ENCODE measurements at places on chromosomes 1 and 21.

DNA sequence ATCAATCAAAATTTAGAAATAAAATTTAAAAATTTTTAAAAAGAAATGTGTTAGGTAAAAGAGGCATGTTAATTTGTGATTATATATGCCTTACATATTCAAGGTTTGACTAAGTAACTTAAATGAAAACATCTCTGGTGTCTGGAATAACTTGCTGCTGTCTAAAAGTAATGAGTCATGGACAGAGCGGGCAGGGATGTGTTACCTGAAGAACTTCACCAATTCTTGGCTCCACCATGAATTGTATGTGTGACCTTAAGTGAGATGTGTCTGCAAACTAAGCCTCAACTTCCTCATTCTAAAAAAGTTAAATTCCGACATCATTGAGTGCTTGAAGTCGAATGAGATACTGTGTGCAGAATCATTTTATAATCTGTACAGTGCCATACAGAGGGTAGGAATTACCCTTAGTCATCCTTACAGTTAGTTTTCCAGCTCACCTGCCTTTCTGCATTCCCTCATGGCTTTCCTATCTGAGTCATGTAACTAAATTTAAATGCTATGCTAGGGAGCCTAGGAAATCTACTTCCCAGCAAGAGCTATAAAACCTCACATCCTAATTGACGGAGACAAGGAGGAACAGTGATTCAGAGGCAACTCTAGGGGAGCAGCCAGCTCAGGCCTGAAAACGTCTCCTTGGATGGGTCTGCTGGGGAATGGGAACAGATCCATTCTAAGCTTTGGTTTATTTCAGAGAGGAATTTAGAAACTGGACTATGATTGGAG lies 100.7 kb upstream of the TSPAN2 start:
- DNase-seq, result peak; percentile 73

DNA sequence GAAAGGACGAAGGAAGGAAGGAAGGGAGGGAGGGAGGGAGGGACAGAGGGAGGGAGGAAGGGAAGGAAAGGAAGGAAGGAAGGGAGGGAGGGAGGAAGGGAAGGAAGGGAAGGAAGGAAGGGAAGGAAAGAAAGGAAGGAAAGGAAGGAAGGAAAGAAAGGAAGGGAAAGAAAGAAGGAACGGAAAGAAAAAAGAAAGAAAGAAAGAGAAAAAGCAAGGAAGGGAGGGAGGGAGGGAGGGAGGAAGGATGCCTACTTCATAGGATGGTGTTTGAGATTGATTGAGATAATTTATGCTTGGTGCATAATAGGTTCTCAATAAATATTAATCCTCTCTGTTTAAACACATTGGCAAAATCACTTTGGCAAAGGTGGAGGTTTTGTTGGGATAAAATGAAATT lies 61.2 kb downstream of the WDR64 start:
- DNase-seq, result no peak

GRCh38 chr1:240687820-240688219 lies 75.9 kb upstream of the GREM2 start:
- no peak for DNase-seq

GRCh38 chr21:34227386-34227852 lies 136.4 kb upstream of the KCNE2 start:
- DNase-seq, result peak; percentile 73

DNA sequence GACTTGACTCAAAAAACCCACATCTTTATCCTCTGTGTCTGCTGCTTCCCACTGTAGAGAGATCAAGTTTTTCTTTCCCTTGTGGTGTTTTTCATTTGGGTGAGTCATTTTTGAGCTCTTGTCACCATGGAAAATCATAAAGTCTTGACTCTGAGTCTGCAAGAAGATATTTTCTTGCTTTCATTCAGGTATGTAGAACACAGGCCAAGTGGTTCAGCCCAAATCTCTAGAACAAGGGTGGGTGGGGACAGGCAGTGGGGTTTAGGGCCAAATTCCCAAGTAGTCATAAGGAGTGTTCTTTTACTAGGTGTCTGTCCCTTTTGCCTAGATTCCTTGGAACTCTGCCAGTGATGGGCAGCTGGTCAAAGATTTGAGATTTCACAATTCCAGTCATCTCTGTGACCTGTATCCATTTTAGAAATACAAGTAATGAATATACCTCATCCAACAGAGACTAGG lies 21.5 kb upstream of the ARHGAP29 start:
- DNase-seq, result peak; percentile 60

All from mesenchymal stem cell (in vitro differentiated cells and primary cell).